GM18507 (cell line): ENCODE measurements at places on chromosomes 2 and 18.

- no peak for DNase-seq
Measured at GRCh38 chr2:197059477-197059876, 133.0 kb upstream of the PGAP1 start.

- no peak for DNase-seq
Measured at GRCh38 chr2:69549421-69549820, 94.1 kb downstream of the AAK1 start.

DNA sequence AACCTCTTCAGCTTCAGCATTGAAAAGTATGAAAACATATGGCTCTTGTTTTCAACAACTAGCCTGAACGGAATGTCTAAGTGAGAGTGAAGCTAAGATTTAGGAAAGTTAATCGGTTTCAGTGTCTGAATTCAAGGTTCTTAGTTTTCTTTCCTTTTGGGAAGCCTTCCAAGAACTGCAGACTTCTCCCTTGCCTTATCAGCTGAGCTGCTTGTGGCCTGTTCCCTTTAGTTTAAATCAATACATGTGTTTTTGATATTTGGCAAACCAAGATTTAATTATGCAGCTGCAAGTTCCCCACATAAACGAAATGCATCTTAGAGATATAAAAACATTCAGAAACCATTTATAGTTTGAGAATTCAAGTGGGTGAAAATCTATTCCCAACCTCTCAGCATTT is 274.3 kb upstream of the NRP2 start:
- no peak for DNase-seq

DNA sequence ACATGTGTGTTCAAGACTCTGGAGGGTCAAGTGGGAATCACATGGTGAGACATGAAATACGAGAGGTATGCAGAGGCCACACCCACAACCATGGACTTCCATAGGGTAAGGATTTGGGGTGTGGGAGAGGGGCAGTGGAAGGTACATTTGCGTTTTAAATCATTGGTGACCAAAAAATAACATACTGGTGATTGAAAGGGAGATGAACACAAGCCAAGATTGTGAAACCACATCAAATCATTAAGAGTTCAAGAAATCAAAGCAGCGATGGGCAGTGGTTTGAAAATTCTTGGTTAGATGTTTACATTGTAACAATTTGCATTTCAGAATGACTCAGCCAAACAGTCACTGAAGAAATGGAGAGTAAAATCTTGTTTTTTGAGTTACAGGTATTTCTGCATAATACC is 1.9 kb upstream of the CABYR start:
- DNase-seq = no peak
